ENCODE measurements at places on chromosomes 11 and 22. TPM values are rescaled to one million over a fixed set of nuclear protein-coding genes. Genes with fewer than 3 reads are reported as not detected.

PRR33 gene
- not detected for total RNA-seq

DNA sequence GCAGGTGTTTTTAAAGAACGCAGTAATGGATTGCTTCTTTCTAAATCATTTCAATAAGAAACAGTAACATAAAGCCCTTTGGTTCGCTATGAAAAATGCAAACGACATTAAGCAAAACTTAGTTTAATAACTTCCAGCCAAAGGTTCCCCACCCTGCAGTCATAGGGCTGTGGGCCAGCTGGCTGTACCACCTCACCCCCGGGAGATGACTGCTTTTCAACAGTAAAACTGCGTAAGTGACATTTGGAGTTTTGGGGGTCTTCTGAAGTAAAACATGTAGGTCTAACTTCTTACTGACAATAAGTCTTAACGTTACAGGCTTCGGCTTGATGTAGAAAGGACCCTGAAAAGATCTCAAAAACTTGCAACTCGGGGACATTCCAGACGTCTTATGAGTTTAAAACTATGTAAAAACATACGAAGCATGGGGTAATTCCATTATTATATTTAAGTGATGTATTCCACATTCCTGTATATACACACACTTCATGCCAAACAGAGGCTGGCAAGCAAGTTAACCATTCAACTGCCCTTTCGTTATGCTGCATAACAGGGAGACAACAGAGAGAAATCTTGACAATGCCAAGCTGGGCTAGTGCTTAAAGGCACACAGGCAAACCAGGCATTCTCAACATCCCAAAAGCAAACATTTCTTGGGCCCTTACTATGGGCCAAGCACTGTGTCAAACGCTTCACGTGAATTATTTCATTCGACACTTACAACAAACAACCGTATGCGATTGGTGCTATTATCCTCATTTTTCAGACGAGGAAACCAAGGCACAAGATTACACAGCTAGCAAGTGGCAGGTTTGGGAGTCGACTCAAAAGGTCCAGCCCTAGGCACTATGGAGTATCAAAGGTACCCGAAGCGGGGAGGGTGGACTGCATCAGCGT is 1.2 kb downstream of the MRTFA start:
- DNase-seq: no peak

- DNase-seq: no peak
Measured at GRCh38 chr11:78784321-78785061, 209.8 kb upstream of the NARS2 start.

DNA sequence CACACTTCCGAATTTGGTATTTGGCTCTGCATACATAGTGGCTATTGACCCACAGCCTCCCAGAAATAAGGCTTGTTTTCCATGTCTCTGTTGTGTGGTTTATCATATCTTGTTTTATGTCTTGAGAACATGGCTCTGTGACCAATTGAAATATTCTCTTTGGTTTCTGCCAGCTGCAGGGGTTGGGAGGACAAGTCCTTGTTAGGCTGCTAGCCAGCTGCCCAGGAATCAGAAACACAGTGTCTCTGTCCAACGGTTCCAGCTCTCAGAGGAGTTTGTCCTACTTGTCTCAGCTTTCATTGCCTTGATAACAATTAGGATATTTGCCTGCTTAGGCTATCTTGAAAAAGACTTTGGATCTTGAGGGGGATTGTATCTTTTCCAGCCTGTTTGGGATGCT is 6.0 kb upstream of the SLC7A4 start:
- no peak for DNase-seq

DNA sequence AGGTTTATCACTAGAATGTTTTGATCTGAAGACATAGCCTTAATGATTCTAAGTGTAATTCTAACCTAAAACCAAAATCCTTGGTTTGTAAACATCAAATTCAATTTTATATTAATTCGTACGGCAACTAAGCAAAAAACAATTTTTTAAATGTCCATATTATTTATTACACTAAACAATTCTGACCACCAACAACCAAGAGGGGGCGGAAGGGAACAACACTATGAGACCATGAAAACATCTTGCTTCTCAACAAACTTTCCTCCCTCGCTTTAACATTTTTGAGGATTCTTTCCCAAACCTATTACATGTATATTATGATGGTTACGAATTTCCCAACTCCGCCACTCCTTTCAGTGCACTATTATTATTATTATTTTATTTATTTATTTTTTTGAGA is 6.5 kb upstream of the UCP2 start:
- no peak for DNase-seq

CDC45 gene
- 121 TPM for total RNA-seq

GRCh38 chr22:44594951-44595350 is 96.9 kb upstream of the RTL6 start:
- DNase-seq: no peak

GRCh38 chr11:88489030-88489429 is 151.5 kb upstream of the CTSC start:
- DNase-seq: no peak

DNA sequence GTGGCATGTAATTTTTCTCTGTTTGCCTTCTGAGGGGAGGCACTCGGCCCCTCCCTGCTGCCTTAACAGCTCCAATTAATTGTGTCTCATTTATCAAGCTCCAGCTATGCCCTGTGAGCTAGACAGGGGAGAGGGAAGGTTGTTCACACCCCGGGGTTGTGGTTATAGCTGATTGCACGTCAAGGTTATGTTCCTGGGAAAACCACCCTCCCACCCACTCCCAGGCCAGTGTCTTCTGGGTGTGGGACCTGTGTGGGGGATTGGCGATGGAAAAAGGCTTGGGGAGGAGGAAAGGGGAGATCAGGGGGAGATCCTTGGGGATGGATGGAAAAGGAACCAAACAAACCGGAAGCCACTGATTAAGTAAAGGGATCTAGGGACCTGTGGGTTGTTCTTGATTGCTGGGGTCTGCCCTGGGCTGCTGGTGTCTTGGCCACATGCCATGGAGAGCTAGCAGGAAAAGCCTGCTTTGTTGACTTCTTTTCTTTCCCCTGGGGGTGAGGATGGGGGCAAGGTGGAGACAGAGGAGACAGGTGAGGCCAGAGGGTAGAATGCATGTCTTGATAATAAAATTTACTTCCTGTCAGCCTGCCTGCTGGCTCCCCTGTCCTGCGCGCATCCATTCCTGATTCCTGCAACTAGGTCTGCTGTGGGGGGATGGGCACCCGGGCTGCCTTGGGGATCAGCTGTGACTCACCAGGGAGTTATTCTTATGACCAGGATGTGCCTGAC is 13.5 kb upstream of the SORL1-AS1 start:
- peak; percentile 76 for DNase-seq

TMEM132A gene
- total RNA-seq: 3.5 TPM

MMP11 gene
- total RNA-seq: 0.70 TPM

DNA sequence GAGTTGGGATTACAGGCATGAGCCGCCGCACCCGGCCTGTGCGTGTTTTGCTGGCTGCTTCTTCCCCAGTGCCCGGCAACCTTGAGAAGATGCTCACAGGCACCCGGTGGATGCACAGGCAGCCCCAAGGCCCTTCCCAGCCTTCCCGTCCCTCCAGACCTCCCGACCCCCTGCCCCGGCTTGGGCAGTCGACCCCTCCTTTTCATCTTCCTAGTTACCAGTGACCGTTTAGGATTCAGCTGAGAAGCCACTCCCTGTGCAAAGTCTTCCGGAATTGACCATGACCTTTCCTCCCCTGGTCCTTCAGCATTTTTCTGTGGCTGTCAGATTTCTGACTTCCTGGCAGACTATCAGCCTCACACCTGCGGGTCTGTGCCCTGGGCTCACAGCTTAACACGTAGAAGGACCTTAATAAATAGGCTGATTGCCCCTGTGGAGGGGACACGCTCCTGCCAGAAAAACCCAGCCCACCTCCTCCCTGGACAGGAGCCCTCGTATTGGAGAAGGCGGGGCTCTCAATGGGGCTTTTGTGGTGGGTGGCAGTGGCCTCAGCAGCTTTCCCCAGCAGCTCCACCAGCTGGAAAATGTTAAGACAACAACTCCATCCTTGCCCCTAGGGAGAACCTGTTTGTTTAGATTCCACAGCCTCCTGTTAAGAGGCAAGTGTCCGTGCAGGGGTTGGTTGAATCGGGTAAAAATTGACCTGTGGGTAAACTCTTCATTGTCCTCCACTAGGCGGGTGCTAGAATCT is 10.4 kb upstream of the ANO1 start:
- no peak for DNase-seq

DNA sequence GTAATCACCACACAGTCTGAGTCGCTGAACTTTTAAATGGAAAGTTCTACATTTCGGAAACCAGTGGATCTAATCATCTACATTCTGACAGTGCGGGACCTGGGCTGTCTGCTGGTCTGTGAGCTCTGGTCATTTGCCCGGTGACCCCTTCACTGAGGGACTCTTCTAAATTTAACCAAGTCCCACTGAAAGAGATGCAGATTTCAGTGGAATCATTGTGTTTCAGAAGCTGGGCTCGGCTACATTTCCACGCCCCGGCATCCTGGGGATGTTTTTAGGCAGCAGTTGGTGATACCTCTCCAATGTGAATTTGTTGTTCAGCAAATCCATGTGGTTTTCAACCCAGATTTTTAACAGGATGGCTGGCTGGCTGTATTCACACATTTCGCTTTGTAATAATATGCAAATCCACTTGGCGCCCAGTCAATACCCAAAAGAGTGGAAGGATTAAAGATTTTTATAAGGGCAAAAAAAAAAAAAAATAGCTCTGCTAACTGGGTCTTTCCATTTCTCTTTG is 145.5 kb upstream of the RASSF10 start:
- DNase-seq: no peak

YDJC gene
- total RNA-seq: 56.1 TPM

DNA sequence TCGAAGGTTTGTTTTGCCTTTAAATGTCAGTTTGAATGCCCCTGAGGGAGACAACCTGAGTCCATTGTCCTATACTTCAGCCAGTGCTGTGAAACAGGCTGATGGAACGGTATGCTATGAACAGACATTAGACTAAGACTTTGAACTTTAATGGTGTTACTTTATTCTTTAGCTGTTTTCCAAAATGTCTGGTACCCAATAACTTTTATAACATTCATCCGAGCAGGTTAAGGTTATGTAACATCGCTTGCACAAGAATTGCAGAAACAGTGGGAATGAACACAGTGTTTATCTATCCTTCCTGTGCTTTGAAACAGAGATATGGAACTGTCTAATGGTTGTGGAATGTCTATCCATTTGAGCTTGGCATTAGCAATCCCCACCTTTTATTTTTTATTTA is 12.5 kb upstream of the PTS start:
- DNase-seq: no peak

CRY2 gene
- 22.1 TPM for total RNA-seq

DNA sequence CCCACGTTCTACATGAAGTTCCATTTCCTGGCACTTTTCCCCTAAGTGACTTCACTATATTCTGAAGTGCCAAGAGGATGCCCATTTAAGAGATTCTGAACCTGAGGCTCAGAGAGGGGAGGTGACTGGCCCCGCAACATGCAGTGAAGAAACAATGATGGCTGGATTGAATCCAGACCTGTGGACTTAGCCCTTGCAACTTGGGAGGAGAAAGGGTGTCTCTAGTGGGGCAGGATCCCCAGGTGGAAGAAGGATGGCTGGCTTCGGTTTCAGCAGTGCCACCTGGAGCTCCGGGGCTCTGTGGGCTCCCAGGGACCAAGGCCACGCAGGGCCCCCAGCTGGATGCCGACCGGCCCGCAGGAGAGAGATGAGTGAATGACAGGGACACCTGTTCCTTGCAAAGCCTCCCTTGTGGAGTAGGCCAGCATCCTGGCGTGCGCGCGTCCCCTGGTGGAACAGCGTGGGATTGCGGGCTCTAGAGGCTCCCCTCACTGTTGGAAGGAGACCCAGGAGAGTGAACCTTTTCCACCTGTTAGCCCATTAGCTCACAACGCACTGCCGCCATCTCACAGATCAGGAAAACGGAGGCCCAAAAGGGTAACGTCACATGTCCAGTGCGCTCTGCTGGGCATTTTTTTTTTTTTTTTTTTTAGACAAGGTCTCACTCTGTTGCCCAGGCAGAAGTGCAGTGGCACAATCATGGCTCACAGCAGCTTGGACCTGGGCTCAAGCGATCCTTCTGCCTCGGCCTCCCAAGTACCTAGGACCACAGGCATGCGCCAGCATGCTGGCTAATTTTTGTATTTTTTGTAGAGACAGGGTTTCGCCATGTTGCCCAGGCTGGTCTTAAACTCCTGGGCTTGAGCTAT is 104.7 kb downstream of the KIAA1671 start:
- peak; percentile 95 for DNase-seq

LRRC4C gene
- total RNA-seq: not detected

SNX32 gene
- total RNA-seq: 1.2 TPM

GRCh38 chr11:115700981-115701875 is 197.0 kb upstream of the CADM1 start:
- DNase-seq: no peak

THRSP gene
- total RNA-seq: not detected

DNA sequence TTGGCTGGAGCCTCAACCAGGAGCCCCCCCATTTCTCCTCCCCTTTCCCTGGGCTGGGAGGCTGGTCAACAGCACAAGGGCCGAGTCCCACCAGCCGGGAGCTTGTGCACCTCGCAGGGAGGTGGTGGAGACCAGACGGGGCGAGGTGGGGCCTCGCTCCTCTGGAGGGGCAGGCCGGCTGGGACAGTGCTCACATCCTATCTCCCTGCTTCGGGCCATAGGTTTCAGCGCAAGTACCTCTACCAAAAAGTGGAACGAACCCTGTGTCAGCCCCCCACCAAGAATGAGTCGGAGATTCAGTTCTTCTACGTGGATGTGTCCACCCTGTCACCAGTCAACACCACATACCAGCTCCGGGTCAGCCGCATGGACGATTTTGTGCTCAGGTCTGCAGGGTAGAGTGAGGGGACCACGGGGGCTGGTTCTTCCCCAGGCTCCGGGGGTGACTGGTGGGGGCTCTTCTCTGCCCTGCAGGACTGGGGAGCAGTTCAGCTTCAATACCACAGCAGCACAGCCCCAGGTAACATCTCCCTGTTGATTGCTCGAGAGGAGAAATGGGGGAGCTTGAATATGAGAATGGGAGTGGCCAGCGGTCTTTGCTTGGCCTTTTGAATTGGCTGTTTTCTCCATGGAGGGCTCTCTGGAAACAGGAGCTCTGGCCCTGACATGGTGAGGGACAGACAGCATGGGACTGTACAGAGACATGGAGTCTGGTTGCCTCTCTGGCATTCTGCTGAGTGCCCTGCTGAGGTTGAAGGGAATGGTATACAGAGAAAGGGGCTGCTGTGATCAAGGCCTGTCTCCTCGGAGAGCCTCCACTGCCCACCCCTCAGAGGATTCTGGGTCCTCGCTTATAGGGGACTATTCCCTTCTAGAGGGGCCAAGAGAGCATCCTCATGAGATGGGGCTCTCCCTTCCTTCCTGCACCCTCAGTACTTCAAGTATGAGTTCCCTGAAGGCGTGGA is 3.3 kb downstream of the SIDT2 start:
- no peak for DNase-seq

- DNase-seq: no peak
Measured at GRCh38 chr11:63548178-63548577, 11.6 kb downstream of the PLAAT4 start.
